ENCODE measurements at places on chromosomes 1 and 21.

DNA sequence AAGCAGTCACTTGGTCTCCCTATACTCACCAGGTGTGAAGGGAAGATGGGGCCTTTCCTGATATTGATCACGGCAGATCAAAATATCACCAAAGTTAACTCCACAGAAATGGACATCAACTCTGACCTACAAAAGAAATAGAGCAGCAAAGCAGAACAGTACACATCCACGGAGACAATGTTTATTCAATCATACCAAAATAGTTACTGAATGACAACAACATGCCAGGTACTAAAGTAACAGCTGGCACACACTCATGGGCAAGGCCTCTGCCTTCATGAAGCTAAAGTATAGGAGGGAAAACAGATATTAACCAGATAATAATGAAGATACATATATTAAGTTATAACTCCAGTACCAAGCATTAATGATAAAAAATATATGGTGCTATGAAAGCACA, 59.2 kb upstream of the RASAL2 start:
- no peak for DNase-seq

GRCh38 chr1:16298653-16299052, 53.6 kb downstream of the FBXO42 start:
- no peak for DNase-seq

DNA sequence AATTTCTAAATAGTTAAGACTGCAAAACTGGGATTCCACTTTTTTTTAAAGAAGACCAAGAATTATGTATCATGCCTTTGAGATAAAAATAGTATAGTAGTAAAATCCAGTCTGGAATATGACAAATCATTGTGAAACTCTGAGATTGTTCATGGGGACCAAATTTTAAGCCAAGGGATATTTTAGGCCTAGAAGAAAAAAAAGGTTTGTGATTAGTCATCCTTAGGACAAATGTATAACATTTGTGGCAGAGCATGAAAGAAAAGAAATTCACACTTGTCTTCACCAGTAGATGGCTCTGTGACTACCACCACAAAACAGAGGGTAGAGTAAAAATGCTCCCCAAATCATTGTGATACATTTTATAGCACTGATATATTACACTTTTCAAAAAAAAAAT, 226.1 kb downstream of the KCTD3 start:
- DNase-seq = peak; percentile 14

GRCh38 chr21:33984021-33984481, 68.4 kb upstream of the ATP5PO start:
- DNase-seq = no peak

DNA sequence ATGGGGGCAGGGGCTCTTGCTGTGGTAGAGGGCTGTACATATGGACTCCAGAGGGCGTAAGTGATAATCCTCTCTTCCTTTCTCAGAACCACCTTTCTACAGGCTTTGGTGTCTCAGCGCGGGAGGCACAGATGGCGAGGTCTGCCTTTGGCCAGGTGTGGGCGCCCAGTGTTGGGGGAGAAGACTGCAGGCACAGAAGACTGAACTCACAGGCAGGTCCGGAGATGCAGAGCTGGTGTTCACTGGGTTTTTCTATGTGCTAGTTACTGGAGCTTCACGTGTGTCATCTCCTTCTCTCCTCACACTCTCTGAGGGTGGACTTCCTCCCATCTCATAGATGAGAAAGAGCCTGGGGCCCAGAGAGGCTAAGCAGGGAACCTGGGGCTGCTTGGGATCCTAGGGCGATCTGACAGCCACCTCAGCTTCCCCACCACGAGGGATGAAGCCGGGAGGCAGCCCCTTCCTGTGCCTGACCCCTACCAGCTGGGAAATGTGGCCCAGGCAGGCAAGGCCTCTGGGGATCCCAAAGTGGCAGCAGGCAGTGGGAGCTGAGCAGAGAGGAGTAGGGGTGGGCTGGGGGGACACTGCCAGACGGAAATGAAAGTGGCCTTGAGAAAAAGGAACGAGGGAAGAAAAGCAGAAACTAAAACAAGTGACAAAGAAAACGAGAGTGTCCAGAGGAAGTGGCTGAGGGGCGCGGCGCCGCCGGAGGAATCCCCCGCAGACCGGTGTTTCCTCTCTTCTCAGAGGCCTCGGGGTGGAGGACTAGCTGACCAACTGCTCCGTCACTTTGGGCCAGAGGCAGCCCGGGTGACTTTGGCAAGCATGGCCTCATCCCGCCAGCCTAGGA, 191.6 kb downstream of the HIVEP3 start:
- no peak for DNase-seq

GRCh38 chr1:247085310-247085709, 6.7 kb upstream of the ZNF670 start:
- no peak for DNase-seq

- no peak for DNase-seq
These were observed 16.8 kb downstream of the MAB21L3 start for GRCh38 chr1:116127848-116128540.

DNA sequence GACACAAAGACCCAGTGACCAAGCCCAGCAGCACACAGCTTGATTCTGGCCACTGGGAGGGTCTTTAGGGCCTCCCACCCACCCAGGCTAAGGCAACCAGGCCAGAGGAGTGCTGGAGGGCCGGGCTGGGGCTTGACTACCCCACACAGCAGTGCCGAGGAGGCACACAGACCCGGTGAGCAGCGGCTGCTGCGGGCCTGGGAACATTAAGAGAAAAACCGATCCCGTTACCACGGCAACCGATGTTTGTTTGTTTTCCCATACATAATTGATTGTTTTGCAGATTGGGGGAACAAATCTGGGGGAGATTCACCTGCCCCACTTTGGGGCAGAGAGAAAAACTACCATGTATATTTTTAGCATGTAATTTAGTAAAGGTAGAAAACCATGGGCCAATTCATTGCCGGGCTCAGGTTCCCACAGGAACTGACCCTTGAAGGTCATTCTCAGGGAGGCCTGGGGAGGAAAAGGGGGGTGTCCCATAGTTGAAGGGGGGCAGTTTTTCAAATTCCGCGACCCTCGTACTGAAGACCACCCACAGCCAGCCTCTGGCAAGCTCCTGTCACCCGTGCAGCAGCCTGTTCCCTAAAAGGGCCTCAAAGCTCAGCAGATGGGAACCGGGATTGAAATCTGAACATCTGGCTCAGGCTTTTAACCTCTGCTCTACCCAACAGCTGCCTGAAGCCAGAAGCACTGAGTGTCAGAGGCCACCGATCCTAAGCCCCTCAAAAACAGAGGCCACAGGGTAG, 35.3 kb downstream of the CHD5 start:
- DNase-seq = no peak

- no peak for DNase-seq
These were observed 8.4 kb upstream of the XKR8 start for GRCh38 chr1:27951396-27951795.

- no peak for DNase-seq
These were observed 31.5 kb downstream of the LYST start for GRCh38 chr1:235835226-235835625.

- no peak for DNase-seq
These were observed 8.4 kb upstream of the GNG4 start for GRCh38 chr1:235657747-235658526.

DNA sequence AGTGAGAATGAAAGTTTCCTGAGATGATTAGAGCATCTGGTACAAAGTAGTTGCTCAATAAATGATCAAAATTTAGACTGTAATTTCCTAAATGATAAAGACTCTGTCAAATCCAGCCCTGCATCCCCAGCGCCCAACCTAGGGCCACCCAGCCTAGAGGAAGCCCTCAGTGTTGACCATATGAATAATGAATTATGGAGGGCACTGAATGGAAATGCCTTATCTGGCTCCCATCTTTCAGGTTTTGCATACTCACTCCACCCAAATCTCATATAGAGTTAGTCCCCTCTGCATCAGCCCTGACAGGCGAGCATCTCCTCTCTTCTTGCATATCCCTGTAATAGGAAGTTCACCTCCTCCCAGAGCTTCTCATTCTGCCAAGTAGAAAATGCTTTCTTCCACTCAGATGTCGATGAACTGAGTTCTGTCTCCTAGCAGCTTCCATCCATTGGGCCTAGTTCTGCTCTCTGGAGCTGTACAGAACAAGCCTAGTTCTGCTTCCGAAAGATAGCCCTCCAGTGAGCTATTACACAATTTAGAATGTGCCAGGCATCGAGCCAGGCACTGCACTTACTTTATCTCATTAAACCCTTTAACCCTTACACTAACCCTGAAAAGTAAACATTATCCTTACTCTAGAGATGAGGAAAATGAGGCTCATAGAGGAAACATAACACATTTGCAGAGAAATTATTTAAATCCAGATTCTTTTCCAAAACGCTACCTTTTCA, 20.9 kb downstream of the COA7 start:
- DNase-seq = no peak

GRCh38 chr21:25373126-25374082, 233.9 kb downstream of the MRPL39 start:
- DNase-seq = no peak

DNA sequence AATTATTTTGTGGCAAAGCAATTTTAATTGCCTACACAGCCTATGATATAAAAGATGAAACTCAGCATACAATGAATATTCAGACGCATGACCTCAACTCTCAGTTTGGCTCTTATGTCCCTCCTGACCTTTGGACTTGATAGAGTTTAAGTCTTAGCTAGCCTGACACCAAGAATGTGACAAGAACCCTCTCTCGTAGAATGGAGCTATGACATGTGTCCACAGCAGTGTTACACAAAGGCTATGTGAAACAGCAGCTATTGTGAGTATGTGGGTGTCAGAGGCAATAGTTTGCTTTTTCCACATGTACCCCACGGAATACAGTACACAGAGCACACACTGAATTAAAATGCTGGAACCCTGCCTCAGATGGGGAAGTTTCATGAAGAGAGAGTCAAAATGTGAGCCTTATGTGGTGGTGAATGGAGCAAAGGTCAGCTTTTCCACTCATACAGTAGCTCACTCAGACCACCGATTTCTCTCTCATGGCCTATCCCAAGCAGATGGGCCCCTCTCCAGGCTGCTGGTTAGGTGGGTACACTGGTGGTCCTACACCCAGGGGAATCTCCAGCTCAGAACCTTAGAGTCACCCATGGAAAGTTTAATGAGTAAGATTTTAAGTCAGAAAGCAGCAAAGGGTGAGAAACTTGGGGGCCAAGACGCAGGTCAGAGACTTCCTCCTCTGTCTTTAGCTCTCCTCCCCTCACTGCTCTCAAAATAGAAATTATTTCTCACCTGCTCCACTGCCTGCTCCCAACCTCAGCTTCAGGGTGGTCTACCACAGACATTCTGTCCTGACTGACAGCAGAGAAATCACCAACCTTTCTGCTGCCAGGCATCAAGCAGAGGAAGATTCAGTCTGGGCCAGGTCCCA, 10.1 kb upstream of the XCL2 start:
- no peak for DNase-seq

DNA sequence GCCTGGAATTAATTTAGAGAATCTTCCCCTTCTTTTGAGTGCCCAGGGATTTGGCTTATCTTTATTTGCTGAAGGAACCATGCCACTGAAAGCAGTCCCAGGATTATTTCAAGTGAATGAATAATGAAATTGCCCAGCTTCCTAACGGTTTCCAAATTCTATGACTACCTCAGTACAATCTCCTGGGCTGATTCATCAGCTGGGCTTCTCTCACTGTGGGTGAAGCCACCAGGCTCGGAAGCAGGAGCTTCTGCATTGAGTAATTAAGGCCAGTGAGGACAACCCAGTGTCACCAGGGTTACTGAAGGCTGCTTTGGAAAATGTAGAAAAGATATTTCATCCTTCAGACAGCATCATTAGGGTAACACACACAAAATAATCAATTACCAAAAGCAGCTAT, 169.8 kb downstream of the DAB1 start:
- peak; percentile 44 for DNase-seq

DNA sequence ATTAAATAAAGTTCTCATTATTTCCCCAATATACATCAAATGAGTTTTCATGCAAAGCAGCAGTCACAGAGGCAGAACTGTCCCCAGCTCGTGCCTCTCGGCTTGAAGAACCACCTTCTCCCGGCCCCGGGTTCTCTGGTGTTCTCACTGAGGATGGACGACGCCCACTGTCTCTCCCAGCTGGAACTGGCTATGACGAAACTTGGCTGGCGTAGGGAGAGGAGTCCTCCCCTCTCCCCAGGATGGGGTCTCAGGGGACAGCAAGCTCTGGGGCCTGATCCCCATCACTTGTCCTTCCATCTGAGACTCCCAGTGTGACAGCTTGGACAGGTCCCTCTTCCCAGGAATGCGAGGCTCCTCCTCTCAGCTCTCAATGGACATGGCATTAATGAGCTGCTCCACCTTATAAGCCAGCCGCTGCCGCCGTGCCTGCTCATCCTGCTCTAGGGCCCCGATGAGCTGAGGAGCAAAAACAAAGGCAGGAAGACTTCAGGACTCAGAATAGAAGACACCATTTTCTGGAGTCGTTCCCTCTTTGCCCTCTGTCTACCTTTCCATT, 116.0 kb upstream of the CD34 start:
- DNase-seq = no peak

- DNase-seq = peak; percentile 30
These were observed 4.7 kb upstream of the ECE1 start for GRCh38 chr1:21295002-21295401.

DNA sequence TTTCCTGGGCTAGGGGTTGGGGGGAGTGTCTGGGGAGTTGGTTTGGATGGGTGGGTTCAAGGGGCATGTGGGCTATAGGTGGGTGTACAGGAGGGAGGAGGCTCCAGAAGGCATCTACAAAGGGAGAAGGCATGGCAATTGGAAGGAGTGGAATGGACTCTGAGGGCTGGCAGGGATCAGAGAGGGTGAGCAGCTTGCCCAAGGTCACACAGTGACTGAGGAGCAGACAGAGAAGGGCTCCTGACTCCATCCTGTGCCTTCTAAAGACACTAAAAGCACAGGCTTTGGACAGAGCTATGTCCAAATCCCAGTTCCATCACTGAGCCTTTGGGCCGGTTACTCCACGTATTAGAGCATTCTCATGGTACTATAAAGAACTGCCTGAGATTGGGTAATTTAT, 151.8 kb downstream of the PTPRU start:
- DNase-seq = no peak

- no peak for DNase-seq
These were observed 65.3 kb downstream of the NIBAN1 start for GRCh38 chr1:184909019-184909418.

- DNase-seq = no peak
These were observed 45.3 kb downstream of the TTC39A start for GRCh38 chr1:51285055-51285454.

GRCh38 chr1:71521655-71522264, 440.9 kb upstream of the ZRANB2 start:
- peak; percentile 59 for DNase-seq

DNA sequence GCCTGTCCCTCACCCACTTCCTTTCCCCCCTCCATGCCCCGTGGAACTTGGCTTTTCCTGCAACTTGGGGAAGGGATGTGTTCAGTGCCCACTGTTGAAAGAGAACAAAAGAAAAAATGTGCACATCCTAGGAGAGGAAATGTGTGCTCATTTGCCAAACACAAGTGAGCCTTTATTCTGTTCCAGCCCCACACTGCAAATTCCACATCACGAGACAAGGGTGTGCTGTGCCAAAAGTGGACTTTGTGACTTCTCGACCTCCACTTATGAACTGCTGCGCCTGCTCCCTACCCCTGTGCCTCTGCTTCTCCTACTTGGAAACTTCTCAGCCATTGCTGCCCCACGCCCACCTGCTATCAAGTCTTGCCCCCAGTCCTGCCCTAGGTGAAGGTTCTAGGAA, 97.0 kb upstream of the GRIK3 start:
- DNase-seq = no peak

GRCh38 chr21:42592156-42592820, 61.1 kb upstream of the PDE9A start:
- no peak for DNase-seq

GRCh38 chr1:65440915-65441314, 20.4 kb downstream of the LEPR start:
- DNase-seq = no peak

Measured in epithelial cell of esophagus (primary cell).